NCI-H1105 (cell line): ENCODE measurements at places on chromosomes 5 and 9.

- DNase-seq: peak; percentile 92
Observed at GRCh38 chr9:96875461-96876142, 21.3 kb upstream of the ZNF782 start.

DNA sequence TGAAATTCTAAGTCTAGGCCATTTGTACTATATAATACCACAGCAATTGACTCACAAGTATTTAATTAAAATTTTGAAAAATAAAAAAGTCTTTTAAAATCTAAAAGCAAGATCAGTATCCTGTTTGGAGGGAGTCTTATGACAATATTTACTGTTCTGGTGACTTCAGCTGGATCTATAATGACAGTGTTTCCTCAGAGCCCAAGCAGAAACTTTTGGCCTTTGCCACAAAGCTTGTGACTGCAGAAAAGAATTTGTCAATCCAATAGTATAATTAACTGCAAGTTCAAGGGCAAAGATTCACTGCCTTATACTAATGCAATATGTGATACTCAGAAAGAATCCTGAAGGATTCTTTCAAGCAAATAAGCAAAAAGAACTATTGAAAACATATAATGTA, 49.6 kb upstream of the RAPGEF6 start:
- DNase-seq: no peak

DNA sequence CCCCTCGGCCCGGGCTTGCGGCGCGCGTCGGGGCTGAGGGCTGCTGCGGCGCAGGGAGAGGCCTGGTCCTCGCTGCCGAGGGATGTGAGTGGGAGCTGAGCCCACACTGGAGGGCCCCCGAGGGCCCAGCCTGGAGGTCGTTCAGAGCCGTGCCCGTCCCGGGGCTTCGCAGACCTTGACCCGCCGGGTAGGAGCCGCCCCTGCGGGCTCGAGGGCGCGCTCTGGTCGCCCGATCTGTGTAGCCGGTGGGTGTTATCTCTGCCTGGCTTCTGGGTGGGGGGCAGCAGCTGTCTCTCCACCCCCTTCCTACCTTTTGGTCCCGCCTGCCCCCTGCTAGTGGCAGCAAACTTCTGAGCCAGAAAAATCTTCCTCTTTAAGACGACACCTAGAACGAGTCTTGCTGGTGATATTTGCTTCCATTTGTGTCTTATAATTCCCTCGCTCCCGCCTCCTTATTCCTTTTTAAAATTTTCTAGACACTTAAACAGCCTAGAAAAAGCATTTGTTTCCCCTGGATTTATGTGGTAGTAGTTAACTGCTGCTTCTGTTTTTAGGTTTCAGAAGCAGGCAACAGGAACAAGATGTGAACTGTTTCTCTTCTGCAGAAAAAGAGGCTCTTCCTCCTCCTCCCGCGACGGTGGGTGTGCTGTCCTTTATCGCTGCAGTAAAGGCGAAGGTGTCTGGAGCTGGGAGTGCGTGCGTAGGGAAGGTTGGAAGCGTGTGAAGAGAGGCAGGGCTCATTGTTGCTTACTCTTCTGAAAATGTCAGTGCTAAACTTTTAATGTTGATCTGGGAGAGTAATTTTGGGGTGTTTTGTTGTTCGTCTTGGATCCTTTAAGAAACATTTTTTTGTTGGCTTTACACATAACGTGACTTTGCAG, 554 bp downstream of the JAK2 start:
- DNase-seq: peak; percentile 11

- no peak for DNase-seq
Observed at GRCh38 chr5:6950860-6951259, 237.6 kb downstream of the TENT4A start.

GRCh38 chr9:70392189-70392588, 22.3 kb downstream of the KLF9 start:
- peak; percentile 3 for DNase-seq

DNA sequence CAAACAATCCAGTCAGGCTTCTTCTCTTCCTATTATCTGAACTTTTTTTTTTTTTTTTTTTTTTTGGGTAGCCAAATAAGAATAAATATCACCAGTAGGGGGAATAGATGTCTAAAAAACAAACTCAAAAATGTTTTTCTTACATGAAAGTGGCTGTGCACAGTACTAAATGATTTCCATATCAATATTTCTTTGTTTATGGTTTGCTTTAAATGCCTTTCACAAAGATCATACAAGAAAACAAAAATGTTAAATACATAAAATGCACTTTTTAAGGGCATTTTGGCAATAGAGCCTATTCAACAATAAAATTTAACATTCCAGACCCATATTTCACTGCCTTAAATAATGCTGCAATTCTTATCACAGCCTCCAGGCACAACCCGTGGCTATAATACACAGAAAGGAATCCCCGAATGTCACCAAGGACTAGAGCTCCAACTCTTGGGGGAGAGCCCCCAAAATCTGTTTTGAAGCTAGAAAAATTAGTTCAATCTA, 91.1 kb upstream of the TBCA start:
- no peak for DNase-seq

DNA sequence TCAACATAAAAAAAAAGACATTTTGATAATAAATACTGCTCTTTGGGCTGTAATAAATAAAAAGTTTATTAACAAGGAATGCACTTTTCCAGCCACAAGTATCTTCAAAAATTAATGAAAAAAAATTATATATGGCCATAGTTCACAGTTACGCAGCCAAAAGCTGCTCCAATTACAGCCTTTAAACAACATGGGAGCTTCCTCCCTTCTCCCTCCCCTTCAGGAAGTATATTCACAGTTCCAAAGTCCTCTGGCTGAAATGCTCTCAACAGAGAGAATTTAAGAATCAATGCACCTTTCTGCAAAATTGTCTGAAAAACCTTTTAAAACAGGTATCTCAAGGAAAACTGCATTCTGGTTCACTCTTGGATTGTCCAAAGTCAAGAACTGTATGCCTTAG, 5.9 kb downstream of the PLK2 start:
- no peak for DNase-seq

GRCh38 chr5:51148437-51148836, 234.8 kb upstream of the ISL1 start:
- no peak for DNase-seq

DNA sequence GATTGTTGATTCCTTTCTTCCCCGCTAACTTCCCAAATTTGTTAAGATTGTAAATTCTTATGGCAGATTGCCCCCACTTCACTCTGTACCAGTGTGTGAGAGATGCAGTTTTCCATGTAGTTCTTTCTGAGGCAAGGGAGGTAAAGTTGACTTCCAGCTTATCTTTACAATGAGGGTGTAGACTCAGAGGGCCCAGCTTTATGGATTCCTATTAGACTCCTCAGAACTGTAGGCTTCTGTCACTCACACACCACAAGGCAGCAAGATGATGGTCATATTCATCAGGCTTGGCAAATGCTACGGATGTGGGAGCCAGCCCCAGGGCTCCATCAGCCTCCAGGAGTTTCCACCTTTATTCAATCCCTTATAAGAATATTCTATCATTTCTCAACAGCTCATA, 461.9 kb upstream of the KLF4 start:
- DNase-seq: no peak

DNA sequence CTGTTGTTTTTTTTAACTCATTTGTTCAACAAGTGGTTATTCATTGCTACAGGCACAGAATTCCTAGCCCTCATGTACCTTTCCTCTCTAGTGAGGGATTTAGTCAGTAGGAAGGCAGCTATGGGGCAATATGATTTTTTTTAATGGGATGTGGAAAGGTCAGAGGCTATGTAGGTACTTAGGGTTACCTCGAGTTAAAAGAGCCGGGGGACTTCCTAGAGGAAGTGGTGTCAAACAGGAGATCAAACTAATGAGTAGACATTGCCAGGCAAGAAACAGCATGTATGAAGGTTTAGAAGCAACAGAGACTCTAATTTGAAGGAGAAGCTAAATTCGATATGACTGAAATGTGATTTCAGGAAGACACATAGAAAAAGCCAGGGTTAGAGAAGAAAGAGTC, 50.7 kb downstream of the ITGA2 start:
- no peak for DNase-seq

DNA sequence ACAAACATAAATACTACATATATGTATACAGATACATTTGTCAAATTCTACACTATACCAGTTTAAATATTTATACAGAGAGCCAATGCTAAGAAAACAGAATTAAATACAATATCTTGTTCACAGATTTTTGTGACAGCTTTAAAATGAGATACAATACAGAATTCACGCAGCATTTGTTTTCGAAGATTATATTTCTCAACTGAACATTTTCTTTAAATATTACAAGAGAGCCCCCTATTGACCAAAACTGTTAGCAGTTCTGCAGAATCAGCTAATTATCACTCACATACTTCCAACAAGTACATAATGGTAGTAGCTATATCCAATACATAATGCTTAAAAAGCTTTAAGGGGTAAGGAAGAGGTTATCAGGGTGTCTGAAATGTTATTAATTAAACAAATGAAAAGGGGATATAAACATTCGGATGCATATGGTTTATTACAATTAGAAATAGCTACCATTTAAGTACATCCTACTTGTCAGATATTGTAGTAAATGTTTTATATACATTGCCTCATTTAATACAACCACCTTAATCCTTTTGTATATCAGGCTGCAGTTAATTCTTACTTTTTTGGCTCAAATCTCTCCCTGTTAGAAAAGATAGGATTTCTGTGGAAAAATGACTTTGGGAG, 31.7 kb downstream of the ZDHHC21 start:
- peak; percentile 18 for DNase-seq

DNA sequence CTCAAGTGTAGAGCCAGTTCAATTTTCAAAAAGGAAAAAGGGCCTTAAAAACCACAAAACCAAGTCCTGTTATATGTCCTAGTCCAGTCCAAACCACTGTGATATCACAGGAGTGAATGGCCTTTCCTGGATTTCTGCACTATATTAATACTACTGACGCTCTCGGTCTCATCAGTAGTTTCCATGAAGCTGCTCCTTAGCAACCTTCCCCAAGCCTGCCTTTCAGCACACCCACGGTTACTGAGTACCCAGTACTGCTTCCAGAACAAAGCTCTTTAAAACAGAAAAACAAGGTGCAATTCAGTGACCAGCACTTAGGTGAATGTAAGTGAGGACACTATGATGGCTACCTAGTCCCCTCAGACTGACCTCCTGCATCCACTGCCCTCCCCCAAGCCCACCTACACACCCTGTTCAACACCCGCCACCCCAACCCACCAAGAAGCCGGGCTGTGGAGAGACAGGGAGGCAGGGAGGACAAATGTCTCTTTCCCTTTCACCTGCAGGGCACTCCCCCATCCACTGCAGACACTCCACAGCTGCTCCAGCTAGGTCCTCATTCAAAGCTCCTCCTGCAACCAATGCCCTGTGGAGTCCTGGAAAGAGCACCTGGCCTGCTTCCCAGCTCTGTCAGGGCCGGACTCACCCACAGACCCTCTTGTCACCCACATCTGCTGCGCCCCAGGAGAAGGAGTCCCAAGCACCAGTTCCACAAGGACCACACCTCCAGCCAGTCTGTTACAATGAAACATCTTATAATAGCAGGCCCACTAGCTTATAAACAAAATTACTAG, 25.9 kb downstream of the PSMB7 start:
- peak; percentile 5 for DNase-seq

DNA sequence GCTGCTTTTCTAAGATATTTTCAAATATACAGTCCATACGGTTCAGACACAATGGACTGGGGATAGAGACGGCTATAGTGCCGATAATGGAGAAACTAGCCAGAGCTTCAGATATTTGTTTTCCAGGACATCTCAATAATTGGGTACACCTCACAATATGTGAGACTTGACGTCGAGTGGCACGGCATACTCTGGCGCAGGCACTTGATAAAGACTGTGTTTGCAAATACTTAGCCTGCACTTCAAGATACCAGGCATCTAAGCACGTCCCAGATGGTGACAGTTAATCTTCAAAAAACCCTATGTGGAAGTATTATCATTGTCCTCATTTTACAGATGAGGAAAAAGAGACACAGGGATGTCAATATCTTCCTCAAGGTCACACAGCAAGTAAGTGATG, 48.5 kb downstream of the SEMA5A start:
- no peak for DNase-seq

GRCh38 chr9:98635374-98635773, 73.4 kb downstream of the GABBR2 start:
- DNase-seq: no peak

DNA sequence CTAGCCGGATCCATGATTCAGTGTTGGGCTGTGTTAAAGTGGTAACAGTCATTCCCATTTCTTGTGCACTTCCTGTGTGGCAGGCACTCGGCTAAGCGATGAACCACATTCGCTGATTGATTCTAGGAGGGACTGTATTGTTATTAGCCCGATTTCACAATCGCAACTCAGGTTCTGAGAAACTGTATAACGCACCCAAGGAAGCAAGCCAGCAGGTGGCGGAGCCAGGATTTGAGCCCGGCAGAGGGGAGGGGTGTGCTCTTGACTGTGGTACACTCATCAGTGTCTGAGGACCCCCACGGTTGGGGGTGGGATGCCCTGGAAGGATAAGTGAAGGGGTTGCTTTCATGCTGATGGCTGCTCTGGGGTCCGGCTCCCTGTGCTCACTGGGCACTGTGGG, 34.7 kb downstream of the LRSAM1 start:
- DNase-seq: no peak

- peak; percentile 60 for DNase-seq
Observed at GRCh38 chr5:160175438-160176218, 53.7 kb upstream of the FABP6 start.

DNA sequence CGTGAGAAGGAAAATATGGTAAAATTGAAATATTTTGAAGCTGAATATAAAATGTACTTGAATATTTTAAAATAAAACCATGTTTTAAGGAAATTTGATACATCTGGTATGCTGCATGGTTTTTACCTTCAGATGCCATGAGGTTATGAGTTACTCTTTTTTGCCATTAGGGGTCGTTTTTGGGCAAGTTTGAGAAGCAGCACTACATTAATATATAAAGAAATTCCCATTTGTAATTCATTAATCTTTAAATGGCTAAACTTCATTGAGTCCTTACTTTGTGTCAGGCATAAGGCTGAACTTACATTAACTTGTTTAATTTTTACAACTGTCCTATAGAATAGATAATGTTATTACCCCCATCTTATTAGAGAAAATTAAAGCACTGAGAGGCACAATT, 152.3 kb downstream of the KDM4C start:
- DNase-seq: no peak

DNA sequence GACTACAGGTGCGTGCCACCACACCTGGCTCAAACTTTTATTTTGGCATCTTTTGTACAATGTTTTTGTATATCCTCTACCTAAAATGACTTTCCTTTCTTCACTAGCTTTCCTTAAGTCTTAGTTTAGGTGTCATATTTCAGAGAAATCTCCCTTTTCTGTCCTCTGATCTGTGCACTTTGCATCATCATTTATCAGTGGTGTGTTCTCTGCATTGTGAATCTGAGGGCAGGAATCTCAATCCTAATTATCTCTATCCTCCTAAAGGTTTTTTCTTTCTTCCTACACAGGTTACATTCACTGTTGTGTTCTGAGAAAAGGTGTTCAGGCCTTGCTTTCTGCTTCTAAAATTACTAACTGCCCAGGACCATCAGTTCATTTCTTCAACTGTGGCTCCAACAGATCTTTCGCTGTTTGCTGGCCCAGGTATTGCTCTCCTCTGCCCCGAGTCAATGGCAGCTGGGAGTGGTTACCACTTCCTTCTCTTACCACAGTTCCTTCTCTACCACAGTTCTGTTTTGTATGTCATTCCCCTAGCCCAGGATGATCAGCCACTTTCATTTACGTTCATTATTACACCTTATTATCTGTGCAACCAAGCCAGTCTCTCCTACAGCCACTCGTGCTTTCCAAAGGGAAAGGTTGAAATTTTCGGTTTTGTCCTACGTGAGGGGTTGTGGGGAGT, 14.0 kb downstream of the TGFBR1 start:
- DNase-seq: no peak

GRCh38 chr9:21513431-21513830, 31.3 kb upstream of the IFNE start:
- DNase-seq: no peak
